Stimulated activated CD4-positive, alpha-beta T cell treated with anti-CD3 and anti-CD28 coated beads, Interleukin-2, amount 100 ng/mL, for 24 hours (primary cell): ENCODE measurements at places on chromosomes 1 and 21.

- DNase-seq = no peak
Measured at GRCh38 chr1:5120559-5120958, 466.1 kb downstream of the AJAP1 start.

DNA sequence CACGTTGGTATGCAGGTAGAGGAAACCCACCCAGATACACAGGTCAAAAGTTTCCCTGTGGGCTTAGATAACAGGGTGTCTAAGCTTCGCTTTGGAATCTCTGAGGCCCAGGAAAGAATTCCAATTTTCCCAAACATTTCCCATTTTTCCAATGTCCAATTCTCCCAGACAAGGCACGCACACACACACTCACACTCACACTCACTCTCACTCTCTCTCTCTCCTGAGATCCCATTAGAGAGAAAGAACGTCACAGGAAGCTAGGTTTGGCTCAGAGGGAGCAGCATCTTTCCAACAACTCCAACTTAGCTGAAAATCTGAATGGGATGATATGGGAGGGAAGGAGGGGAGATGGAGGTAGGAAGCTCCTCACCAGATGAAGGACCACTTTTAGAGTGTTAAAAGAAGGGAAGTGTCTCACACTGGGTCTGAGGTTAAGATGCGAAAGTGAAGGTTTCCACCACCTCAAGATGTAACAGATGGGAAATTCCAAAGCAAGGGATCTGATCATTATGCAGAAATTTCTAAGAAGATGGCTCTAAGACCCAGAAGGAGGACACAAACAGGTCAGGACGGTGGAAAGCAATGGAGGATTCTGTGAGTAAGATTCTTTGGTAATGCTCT is 63.5 kb downstream of the GNG12 start:
- DNase-seq = no peak

DNA sequence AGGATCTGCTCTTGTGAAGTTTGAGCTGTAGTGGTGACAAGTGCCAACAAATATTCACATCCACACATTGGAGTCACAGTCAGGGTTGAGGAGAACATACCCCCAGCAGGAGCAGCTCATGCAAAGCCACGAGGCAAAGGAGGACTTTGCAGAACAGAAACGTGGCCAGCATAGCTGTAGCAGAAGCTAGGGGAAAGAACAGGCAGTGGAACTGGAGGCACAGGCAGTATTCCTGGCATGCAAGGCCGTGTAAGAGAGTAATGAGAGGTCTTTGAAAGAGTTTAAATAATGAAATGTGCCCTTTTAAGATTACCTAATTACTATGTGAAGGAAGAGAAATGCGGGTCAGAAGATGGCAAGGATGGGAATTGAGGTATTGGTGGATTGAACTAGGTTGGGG is 40.9 kb upstream of the IKBKE start:
- DNase-seq = no peak

DNA sequence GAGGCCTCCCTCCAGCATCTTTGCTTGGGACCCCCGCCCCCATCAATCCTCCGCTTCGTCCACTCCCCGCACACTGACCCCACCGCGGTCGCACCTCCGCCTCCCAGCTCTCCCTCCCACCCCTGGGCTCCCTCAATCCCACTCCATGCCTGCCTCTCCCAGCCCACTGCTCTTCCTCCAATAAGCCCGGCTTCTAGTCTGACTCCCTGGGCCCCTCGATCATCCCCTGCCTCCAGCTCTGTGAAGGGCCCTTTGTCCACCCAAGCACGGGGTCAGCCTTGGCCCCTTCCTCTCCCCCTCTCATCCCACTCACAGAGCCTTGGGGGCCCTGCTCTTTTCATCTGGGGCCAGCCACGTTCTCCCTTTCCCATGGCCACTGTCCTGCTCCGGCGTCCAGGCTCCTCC is 1.5 kb upstream of the TMEM200B start:
- no peak for DNase-seq

DNA sequence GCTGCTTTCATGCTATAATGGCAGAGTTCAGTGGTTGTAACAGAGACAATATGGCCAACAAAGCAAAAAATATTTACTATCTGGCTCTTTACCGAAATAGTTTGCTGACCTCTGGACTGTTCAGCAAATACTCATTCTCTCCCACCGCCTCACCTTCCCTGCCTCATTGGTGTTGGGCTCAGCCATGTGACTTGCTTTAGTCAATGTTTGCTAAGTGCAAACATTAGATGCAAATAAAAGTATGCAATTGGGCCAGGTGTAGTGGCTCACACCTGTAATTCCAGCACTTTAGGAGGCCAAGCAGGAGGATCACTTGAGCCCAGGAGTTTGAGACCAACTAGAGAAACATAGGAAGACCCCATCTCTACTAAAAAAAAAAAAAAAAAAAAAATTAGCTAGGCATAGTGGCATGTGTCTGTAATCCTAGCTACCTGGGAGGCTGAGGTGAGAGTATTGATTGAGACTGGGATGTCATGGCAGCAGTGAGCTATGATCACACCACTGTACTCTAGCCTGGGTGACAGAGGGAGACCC is 55.1 kb downstream of the RPL5 start:
- no peak for DNase-seq

GRCh38 chr1:168164771-168165170 is 14.0 kb upstream of the TIPRL start:
- no peak for DNase-seq
